ENCODE measurements at places on chromosomes 1 and 21.

DNA sequence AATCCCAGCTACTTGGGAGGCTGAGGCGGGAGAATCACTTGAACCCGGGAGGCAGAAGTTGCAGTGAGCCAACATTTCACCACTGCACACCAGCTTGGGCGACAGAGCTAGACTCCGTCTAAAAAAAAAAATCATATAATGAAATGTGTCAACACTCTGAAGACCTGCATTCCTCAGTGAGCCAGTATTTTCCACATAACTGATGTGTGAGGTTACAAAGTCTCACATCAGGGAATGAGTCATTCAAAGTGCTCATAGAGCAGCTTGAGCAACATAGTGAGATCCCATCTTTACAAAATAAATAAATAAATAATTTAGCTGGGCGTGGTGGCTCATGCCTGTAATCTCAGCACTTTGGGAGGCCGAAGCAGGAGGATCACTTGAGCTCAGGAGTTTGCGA lies 65.5 kb downstream of the CASZ1 start:
- no peak for DNase-seq

DNA sequence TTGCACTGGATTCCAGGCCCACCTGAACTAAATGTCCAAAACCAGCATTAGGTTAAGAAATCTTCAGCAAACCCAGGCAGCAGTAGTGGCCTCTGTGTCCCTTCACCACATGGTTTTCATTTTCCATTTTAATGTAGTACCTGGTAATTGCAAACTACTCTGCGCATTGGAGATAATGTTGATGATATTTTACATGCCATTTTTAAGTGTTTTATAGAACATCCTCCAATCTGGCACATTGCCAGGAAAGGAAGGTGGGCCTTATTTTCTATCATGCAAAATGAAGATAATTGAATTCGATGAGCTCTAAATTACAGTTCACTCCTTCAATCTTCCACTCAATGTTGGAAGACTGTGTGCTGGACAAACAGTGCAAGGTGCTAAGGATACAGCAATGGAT lies 89.5 kb downstream of the ZC3H11B start:
- DNase-seq = no peak

GRCh38 chr1:150092180-150092791 lies 24.7 kb downstream of the VPS45 start:
- no peak for DNase-seq

- DNase-seq = no peak
Measured at GRCh38 chr1:67801903-67802302, 31.4 kb downstream of the GNG12 start.

DNA sequence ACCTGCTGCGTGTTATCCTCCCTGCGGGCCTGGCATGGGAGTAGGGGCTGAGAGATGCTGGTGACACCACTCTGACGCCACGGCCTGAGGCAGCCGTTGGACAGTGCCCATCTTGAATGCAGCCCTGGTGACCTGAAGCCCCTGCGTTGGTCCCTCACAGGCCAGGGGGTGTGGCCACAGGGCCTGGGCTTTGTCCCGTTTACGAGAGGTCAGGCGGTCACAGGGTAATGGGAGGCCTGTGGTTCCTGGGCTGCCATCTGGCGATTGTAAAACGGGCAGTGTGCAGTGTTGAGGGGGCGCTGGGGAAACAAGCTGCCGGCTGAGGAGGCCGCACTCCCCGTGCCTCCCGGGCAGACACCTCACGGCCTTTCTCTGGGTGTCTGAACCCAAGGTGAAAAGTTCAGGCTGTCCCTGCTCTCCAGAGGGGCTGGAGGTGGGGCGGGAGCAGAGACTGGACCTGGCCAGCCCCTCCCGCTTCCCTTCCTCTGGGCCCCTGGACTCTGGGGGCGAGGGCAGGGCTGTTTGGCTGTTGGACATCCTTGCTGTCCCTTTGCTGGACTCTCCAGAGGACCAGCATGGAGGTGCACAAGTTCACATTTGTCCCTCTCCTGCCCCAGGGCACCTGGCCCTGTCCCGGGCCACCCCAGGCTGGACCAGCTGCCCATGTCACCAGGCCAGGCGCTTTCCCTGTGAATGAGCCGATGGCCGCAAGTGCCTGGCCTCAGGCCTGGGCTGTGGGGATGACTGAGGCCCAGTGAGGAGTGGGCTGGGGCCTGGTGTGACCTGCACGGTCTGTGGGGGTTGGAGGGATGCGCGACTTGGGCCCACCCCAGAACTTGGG lies 42.4 kb downstream of the SKI start:
- DNase-seq = no peak

- no peak for DNase-seq
Measured at GRCh38 chr1:63817152-63817667, 43.4 kb downstream of the ROR1 start.

GRCh38 chr1:20586953-20587660 lies 1.8 kb upstream of the CDA start:
- DNase-seq = no peak

- no peak for DNase-seq
Measured at GRCh38 chr1:18805925-18806849, 53.3 kb downstream of the TAS1R2 start.

DNA sequence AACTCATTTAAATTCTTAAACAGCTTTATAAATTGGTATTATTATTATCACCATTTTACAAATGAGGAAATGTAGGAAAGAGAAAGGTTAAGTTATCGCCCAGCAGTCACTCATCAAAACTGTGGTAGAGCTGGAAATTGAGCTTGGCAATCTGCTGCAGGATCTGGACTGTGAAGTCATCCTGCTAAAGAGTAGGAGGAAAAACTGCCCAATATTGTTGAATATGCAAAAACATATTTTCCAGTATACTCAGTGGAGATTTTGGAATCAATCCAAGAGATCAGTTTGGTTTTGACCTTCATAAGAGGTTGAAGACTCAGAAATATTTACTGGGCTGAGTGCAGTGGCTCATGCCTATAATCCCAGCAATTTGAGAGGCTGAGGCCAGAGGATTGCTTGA lies 16.9 kb upstream of the RC3H1 start:
- no peak for DNase-seq

GRCh38 chr21:30598802-30599201 lies at the start of gene KRTAP6-2:
TSS of gene KRTAP6-2 (minus strand) at chr21:30598902. CDS start at chr21:30598874, 28 bp downstream.
- no peak for DNase-seq

DNA sequence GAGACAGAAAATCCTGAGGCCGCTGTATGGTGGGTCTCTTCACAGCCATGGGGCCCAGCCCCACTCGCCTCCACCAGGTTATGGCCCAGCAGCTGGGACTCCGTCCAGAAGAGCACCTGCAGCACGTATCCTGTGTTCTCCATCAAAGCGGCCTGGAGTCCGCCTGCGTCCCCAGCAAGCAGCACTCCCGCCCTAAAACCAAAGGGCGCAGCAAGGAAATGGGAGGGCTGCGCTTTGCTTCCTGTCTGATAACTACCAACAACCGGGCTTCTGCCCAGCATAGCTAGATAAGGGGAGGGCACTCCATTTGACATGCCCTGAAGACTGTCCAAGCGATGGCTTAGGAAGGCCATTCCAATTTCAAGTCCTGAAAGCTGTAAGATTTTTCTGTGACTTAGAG lies 119.9 kb downstream of the KCNJ15 start:
- no peak for DNase-seq

GRCh38 chr1:176989023-176989422 lies 175.5 kb downstream of the ASTN1 start:
- DNase-seq = no peak
